ENCODE measurements at places on chromosomes 3 and 15.

DNA sequence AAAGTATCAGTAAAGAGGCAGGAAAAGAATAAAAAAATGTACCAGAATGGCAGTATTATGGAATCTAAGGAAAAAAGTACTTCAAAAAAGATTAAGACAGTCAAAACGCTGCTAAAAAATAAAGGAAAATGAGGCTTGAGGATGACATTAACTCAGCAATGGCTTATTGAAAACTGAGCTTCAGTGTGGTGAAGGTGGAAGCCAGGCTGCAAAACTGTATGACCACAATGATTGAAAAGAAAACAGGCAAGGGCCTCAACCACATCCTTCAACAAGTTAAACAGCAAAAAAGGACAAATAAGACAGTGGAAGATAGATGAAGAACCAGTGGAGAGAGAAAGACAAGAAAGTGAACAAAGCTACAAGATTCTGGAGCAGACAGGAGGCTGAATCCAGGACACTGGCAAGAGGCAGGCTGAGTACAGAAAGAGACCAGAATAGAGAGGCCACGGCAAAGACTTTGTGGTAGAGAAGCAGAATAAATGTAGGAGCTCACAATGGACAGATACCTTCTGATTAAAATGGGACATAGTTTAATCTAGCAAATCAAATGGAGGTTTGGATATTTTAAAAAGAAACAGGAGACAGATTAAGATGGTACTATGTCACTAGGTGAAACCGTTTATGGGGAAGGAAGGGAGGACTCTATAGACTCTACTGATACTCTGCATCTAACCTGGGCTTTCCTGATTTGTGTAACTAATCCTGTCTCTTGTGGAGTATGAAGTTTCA lies 86.1 kb downstream of the TJP1 start:
- no peaks in the 10 kb centered on the region for H3K27me3 ChIP-seq
- no peaks in the 10 kb centered on the region for H3K36me3 ChIP-seq
- DNase-seq = no peak
- H3K4me1 ChIP-seq = peaks cover 19% of the 10 kb centered on the region
- H3K4me3 ChIP-seq = no peak overlapping the region

GRCh38 chr15:32099097-32099785 lies 68.9 kb downstream of the CHRNA7 start:
- H3K27me3 ChIP-seq = no peaks in the 10 kb centered on the region
- no peak overlapping the region for H3K27ac ChIP-seq
- no peaks in the 10 kb centered on the region for H3K4me1 ChIP-seq
- H3K36me3 ChIP-seq = no peaks in the 10 kb centered on the region
- no peak for DNase-seq
- H3K4me3 ChIP-seq = no peak overlapping the region

DNA sequence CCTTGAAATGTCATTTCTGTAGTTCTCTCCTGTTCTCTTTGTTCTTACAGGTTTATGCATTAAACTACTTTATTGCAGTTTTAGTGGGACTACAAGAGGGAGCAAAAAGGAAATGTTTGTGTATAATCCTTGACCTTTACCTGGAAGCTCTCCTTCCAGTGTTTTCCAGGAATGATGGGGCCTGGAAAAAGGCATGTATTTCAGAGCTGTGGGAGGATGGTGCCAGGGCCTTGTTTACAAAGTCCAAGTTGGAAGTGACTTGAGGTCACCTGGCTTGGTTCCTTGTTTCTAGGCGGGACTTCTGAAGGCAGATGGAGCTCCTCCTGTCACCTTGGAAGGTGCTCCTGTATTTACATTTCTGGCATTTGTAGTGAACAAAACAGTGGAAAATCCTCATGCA lies 15.1 kb downstream of the ACVR2B start:
- no peak for DNase-seq
- no peaks in the 10 kb centered on the region for H3K27me3 ChIP-seq
- no peak overlapping the region for H3K4me3 ChIP-seq
- H3K27ac ChIP-seq = no peak overlapping the region

- peak; percentile 96 for DNase-seq
- H3K4me3 ChIP-seq = peak overlapping the region; percentile 66
- peak overlapping the region; percentile 98 for H3K27ac ChIP-seq
- H3K36me3 ChIP-seq = peaks cover 49% of the 10 kb centered on the region
- no peaks in the 10 kb centered on the region for H3K27me3 ChIP-seq
Measured at GRCh38 chr3:32421991-32422859, 30.6 kb downstream of the CMTM7 start.

- no peak overlapping the region for H3K27ac ChIP-seq
- H3K27me3 ChIP-seq = peaks cover 38% of the 10 kb centered on the region
- DNase-seq = no peak
- peak overlapping the region; percentile 66 for H3K4me3 ChIP-seq
- H3K4me1 ChIP-seq = peaks cover 27% of the 10 kb centered on the region
- peaks cover 8% of the 10 kb centered on the region for H3K36me3 ChIP-seq
Measured at GRCh38 chr15:40929660-40930429, 705 bp downstream of the DLL4 start.

GRCh38 chr3:113968986-113969385 lies 21.2 kb downstream of the ZDHHC23 start:
- H3K4me1 ChIP-seq = no peaks in the 10 kb centered on the region
- DNase-seq = no peak
- no peak overlapping the region for H3K4me3 ChIP-seq
- no peaks in the 10 kb centered on the region for H3K36me3 ChIP-seq
- H3K27ac ChIP-seq = no peak overlapping the region

- no peak overlapping the region for H3K4me3 ChIP-seq
- no peaks in the 10 kb centered on the region for H3K27me3 ChIP-seq
- no peaks in the 10 kb centered on the region for H3K4me1 ChIP-seq
- H3K27ac ChIP-seq = no peak overlapping the region
- no peaks in the 10 kb centered on the region for H3K36me3 ChIP-seq
Measured at GRCh38 chr3:104564045-104564643, 802.6 kb upstream of the ALCAM start.

DNA sequence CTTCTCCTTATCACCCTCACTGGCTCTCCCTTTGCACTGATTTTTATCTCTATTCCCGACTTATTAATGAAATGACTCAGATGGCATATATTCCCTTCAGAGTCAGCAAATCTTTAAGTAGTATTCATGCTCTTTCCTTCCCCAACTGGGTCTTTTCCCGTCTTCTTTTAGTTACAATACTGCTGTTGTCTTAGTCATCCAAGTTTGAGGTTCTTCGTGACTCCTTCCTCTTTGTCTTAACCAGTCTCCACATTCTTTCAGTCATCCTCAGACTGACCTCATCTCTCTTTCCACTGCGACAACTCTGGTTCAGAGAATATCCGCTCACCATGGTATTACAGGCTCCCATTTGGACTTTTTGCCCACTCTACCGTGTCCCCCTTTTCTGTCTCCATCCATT lies 12.4 kb downstream of the WDR5B start:
- no peaks in the 10 kb centered on the region for H3K36me3 ChIP-seq
- no peaks in the 10 kb centered on the region for H3K4me1 ChIP-seq
- no peak overlapping the region for H3K27ac ChIP-seq
- H3K27me3 ChIP-seq = no peaks in the 10 kb centered on the region

- H3K4me3 ChIP-seq = peak overlapping the region; percentile 29
- H3K4me1 ChIP-seq = peaks cover 16% of the 10 kb centered on the region
- no peaks in the 10 kb centered on the region for H3K27me3 ChIP-seq
- no peak overlapping the region for H3K27ac ChIP-seq
- no peaks in the 10 kb centered on the region for H3K36me3 ChIP-seq
- peak; percentile 32 for DNase-seq
Measured at GRCh38 chr15:38531509-38531908, 33.1 kb downstream of the RASGRP1 start.

DNA sequence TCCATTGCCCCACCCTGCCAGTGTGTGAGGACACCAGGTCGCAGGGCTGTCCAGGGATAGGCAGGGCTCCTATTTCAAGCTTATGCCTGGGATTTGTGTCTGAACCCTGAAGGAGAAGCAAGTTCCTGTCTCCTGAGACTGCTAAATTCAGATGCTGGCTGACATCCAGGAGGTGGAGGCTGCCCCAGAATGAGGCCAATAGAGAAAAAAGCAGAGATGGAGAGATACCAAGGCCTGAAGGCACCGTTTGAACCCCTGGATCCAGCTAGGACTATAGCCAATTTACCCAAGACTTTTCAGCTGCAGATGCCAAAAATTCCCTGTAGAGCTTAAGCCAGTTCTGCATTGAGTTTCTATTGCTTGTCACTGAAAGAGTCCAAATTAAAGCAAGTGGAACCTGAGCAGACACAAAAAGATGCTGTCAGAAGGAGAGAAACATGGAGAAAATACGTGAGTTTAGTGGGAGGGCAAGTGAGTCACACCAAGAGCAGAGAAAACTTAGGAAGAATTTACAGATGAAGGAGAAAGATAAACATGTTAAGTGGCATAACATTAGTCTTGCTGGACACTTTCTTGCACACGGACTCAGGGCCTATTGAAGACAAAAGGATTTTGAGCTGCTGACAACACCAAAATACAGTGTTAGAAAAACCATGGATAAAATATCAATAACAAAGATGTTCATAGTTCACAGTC lies 148.6 kb downstream of the CNTN3 start:
- H3K4me3 ChIP-seq = no peak overlapping the region
- H3K27me3 ChIP-seq = no peaks in the 10 kb centered on the region
- no peaks in the 10 kb centered on the region for H3K36me3 ChIP-seq
- DNase-seq = no peak
- no peaks in the 10 kb centered on the region for H3K4me1 ChIP-seq

- H3K27me3 ChIP-seq = peaks cover 90% of the 10 kb centered on the region
- H3K27ac ChIP-seq = no peak overlapping the region
- H3K4me1 ChIP-seq = no peaks in the 10 kb centered on the region
Measured at GRCh38 chr3:134680796-134681521, 30.1 kb upstream of the KY start.

DNA sequence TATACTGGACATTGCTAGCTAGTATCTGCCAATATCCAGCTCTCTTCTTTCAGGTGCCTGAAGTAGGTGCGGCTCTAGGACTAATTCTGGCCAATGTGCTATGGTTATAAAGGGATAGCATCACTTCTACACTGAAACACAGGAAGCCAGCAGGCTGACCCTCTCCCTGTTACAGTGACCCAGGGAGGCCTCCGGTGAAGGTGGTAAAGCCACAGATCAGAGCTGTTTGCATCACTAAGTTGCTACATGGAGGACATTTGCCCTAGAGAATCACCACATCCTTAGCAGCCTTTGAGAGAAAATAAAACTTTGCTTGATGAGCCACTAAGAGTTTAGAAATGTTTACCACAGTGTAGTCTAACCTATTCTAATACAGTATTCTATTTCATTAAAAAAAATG lies 161.4 kb downstream of the CHST2 start:
- H3K27me3 ChIP-seq = peaks cover 57% of the 10 kb centered on the region
- no peak overlapping the region for H3K27ac ChIP-seq
- DNase-seq = no peak
- H3K36me3 ChIP-seq = no peaks in the 10 kb centered on the region
- no peak overlapping the region for H3K4me3 ChIP-seq
- peaks cover 12% of the 10 kb centered on the region for H3K4me1 ChIP-seq

DNA sequence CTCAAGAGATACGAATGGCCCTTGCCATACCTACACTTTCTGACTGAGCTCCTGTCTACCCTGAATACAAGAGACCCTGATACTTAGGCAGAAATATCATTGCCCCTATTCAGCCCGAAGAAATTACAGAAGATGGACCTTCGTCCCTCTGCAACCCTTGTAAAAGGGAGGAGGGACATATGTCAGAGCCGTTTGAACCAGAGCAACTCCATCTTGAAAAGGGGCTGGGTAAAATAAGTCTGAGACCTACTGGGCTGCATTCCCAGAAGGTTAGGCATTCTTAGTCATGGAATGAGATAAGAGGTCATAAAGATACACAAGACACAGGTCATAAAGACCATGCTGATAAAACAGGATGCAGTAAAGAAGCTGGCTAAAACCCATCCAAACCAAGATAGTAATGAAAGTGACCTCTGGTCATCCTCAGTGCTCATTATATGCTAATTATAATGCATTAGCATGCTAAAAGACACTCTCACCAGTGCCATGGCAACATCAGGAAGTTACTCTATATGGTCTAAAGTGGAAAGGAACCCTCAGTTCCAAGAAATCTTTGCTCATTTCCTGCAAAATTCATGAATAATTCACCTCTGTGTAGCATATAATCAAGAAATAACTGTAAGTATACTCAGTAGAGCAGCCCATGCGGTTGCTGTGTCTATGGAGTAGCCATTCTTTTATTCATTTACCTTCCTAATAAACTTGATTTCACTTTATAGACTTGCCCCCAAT lies 49.7 kb upstream of the GPD1L start:
- no peak overlapping the region for H3K4me3 ChIP-seq
- H3K27ac ChIP-seq = no peak overlapping the region
- H3K36me3 ChIP-seq = no peaks in the 10 kb centered on the region
- no peak for DNase-seq
- no peaks in the 10 kb centered on the region for H3K4me1 ChIP-seq

DNA sequence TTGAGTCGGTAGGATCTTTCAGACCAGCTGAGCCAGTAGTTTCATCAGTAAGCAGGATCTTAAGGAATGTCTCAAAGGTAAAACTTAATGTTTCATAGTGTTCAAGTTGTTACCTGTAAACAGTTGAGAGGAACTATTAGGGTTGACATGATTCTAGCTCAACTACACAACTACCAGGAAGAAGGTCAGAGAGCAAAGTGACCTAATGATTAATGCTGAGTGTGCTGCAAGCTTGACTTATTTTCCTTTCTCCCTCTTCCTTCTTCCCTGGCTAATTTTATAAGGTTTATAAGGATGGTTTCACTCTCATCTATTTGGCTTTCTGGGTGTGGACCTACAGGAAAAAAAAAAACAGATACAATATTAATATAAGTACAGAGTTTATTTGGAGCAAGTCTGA lies 30.2 kb upstream of the LHFPL4 start:
- H3K4me1 ChIP-seq = no peaks in the 10 kb centered on the region
- no peaks in the 10 kb centered on the region for H3K27me3 ChIP-seq
- H3K36me3 ChIP-seq = no peaks in the 10 kb centered on the region
- no peak overlapping the region for H3K4me3 ChIP-seq
- no peak overlapping the region for H3K27ac ChIP-seq

GRCh38 chr15:38945551-38946298 lies 381.1 kb upstream of the RASGRP1 start:
- peaks cover 14% of the 10 kb centered on the region for H3K4me1 ChIP-seq
- no peak overlapping the region for H3K4me3 ChIP-seq
- H3K27me3 ChIP-seq = no peaks in the 10 kb centered on the region
- no peaks in the 10 kb centered on the region for H3K36me3 ChIP-seq

GRCh38 chr15:92273723-92274122 lies 120.0 kb upstream of the ST8SIA2 start:
- no peak overlapping the region for H3K27ac ChIP-seq
- H3K4me3 ChIP-seq = no peak overlapping the region
- H3K4me1 ChIP-seq = no peaks in the 10 kb centered on the region
- no peaks in the 10 kb centered on the region for H3K36me3 ChIP-seq
- peaks cover 56% of the 10 kb centered on the region for H3K27me3 ChIP-seq

DNA sequence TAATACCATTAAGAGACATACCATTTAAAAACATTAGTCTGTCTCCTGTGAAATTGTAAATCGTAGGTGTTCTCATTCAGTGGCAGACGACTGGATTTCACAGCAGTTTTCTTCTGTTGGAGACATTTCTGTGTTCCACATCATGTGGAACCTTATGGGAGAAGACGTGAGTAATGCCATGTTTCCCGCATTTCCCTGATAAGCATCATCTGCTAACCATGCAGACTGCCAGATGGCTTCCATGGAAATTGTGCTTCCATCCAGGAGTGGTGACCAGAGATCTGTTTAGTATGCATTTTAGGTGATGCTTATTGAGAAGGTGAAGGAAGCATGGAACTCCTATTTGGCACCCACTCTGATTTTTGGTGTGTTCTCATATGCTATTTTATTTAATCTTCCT lies 28.4 kb upstream of the ST3GAL6 start:
- peaks cover 19% of the 10 kb centered on the region for H3K36me3 ChIP-seq
- H3K27me3 ChIP-seq = peaks cover 15% of the 10 kb centered on the region
- peaks cover 7% of the 10 kb centered on the region for H3K4me1 ChIP-seq
- no peak for DNase-seq
- no peak overlapping the region for H3K27ac ChIP-seq
- no peak overlapping the region for H3K4me3 ChIP-seq

- no peaks in the 10 kb centered on the region for H3K4me1 ChIP-seq
- no peaks in the 10 kb centered on the region for H3K36me3 ChIP-seq
- H3K27me3 ChIP-seq = peaks cover 87% of the 10 kb centered on the region
- no peak overlapping the region for H3K4me3 ChIP-seq
- DNase-seq = no peak
- no peak overlapping the region for H3K27ac ChIP-seq
Measured at GRCh38 chr3:10781981-10782380, 34.0 kb upstream of the SLC6A11 start.
